ENCODE measurements at places on chromosomes 4 and X.

DNA sequence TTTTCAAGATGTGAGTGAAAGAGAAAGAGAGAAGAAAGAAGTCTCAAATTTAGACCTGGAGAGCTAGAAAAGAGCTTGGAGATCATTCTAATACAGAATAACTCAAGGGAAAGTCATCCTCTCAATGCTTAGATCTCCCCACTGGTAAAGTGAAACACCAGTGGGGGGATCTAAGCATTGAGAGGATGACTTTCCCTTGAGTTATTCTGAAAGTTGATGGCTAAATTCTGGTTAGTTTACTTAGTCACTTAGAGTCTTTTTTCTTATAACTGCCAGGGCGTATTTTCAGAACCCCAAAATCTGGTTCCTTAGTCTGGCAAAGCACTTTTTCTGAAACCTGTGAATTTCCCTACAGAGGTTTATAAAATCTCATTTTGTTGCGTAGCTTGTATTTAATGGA lies 198.6 kb downstream of the ARHGAP24 start:
- no peak for DNase-seq

- no peak for DNase-seq
These were observed 594.2 kb downstream of the STPG2 start for GRCh38 chr4:97548943-97549583.

DNA sequence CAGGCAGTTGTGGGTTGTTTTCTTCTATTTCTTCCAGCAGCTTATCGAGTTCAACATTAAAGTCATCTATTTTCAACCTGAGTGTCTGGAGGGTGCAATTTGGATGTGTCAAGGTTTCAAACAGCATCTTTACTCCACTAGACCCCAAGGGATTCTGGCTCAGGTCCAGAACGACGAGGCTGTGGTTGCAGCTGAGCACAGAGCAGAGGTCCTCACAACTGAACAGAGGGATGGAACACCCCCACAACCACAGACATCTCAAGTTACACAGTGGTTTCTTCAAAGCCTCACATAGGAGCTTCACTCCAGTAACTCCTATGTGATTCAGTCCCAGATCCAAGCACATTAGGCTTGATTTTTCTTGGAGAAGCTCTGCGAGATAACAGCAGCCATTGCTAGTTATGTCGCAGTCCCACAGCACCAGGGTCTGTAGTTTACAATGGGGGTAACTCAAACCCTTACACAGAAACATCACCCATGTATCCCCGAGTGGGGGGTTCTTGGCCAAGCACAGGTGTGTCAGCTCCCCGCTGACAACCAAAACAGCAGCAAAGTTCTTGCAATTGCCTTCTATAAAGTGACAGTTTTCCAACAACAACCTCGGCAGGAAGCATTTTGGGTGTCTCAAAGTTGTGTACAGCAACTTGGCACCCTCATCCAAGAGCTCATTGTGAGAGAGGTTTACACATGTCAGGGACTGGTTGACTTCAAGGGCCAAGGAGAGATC lies 2.8 kb downstream of the NLRP2B start:
- DNase-seq: no peak

DNA sequence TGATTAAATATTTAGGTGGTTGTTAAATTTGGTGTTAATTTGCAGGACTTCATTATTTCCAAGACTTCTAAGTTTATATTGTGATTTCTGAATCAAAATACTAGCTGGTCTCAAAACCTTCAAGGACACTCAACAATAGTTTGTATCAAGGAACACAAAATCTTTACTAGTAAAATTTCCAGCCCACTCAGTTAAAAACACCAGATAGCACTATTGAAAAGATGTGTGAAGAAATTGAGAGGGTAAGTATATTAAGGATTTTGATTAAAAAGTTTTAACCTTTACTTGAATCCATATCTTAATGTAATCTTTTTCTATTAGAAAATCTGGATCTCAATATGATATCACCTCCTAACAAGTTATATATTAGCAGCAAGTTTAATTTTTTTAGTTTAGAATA lies 89.3 kb upstream of the UGT8 start:
- DNase-seq: no peak

GRCh38 chr4:26879805-26880204 lies 19.2 kb downstream of the STIM2 start:
- DNase-seq: no peak

DNA sequence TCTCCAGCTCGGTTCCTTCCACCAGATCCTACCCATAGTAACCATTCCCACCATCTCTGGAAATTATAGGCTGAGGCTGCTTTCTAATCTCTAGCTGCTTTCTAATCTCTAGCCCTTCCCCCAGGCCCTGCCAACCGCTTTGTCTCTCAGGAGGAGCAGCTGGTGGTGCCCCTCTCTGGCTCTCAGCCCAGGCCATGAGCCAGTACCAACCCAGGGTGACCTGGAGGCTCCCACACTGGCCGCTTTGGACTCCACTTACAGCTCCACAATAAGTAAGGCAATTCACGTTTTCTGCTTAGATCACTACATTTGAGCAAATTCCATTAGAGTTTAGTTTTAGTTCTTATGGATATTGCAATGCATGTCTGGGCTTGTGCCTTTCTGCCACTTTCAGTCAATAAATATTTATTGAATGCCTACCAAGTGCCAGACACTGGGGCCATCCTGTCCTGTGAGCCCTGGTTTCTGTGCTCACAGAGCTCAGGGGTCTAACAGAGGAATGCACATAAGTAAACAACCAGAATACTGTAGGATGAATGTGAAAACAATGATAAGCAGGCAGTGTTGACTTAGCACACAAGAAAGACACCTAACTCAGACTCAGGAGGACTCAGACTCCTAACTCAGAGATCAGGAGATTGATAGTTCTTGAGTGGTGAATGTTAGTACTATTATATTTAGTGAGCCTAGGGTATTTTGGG lies 38.9 kb downstream of the SMC1A start:
- no peak for DNase-seq

DNA sequence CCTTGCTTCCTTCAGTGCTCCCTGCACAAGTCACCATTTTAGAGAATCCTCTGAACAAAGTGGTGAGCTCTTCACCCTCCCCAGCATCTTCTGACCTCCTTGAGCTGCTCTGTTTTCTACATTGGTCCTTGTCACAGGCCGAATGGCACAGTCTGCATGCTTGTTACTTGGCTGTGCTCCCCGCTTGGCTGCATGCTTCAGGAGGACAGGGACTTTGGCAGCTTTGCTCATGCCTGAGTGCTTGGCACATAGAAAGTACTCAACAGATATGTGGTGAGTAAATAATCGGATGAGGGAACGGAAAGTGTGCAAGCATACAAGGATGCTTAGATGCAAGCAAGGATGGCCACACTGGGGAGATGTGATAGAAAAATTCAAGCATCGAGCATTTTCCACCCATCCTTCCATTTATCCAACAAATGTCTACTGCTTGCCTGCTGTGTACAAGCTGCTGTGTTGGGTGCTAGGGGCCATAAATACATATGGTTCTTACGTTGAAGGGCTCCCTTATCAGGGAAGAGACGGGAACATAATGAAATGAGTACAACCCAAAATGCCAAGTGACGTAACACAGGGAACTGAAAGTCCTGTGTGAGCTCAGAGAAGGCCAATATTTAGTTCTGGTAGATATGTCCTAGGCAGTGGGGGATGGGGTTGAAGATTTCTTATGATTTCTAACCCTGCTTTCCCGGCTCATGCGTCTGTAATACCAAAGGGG lies 31.2 kb downstream of the SLC2A9 start:
- DNase-seq: no peak

GRCh38 chr4:12053556-12053955 lies 624.9 kb upstream of the HS3ST1 start:
- no peak for DNase-seq

DNA sequence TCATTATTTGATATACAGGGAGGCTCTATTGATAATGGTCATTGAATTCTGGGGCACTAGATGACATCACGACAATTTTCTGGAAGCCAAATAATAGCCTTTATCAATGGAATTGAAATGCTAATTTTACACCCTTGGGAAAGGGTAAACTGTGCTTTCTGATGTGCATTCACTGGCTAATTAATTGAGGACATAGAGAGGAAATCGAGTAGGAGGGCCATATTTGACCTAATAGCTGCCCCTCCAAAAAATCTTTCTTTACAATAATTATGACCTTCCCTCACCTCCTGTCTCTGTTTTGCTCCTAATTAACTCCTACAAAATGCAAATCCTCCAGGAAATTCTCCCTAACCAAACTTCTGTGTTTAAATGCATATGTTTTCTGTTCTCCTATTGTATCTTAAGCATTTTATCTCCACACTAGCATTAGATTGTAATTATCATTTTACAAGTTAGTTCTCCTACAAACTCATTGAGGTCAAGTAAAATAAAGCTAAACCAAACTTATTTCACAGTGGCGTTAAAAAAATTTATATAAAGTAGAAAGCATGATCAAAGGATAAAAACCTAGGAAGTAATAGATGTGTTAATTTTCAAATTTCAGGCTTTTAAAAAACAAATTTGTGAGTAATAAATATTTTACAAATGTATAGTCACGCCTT lies 1414.0 kb upstream of the AGA start:
- no peak for DNase-seq

GRCh38 chr4:168724686-168725411 lies 228.0 kb downstream of the PALLD start:
- peak; percentile 73 for DNase-seq

DNA sequence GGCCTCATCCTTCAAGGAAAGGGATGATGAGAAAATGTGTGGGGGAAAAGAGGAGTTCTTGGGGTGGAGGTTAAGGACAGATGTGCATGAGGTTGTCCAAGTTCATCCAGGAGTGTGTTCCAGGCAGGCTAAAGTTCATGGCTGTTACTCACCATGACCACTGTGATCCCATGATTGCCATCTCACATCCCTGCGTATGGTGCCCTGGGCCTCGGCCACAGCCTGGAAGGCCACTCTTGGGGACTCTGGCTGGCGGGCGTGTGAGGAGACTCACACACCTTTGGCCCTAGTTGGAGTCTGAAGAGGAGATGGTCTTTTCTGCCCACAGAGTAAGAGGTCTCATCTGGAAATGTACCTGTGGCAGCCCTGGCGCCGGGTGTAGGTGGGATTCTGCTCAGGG lies 7.4 kb upstream of the LOC101059915 start:
- no peak for DNase-seq

GRCh38 chr4:147941373-147941772 lies 209.5 kb downstream of the ARHGAP10 start:
- DNase-seq: no peak

- DNase-seq: no peak
These were observed 460.3 kb downstream of the SPRY1 start for GRCh38 chr4:123856689-123857545.

GRCh38 chr4:165209796-165210195 lies 2.4 kb downstream of the KLHL2 start:
- DNase-seq: no peak

GRCh38 chr4:175813821-175814220 lies 1.8 kb upstream of the GPM6A start:
- DNase-seq: no peak

DNA sequence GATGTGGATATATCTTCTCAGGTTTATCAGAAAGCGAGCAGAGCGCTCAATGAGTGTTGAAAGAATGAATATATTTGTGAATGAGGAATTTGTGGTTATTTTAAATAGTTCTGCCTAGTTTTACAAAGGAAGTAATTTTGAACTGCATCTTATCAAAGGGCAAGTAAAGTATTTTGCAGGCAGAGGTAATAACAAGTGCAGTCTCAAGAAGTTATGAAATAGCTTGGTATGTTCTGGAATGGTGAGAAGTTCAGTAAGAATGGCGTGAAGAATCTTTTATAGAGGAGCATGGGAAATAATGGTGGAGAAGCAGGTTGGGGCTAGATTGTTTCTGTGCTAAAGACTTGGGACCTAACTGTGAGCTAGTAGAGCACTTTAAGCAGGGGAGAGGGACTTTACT lies 10.9 kb downstream of the TMA16 start:
- DNase-seq: no peak

DNA sequence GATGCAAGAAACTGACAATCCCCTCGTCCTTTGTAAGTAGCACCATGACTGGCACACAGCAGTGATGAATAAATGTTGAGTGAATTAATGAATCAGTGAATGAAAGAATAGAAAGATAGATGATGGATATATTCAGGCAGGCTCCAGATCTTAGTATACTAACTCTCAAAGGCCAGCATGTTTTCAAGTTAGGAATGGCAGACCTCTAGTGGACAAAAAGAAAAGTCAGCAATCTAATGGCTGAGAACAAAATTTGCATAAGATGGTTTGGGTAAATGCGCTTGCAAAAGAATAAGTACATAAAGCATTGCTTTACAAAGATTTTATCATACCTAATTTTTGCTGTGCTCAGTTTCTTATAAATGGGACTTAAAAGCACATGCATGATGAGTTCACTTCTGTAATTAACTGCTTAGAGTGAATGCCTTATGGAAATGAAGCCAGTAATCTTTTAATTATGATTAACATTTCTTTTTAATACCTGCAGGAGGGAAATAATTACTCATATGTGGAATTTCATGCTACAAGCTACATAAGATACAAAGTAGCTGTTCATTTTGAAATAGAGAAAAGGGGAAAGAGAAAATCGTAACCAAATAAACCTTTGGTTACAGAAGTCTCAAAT lies 126.9 kb upstream of the GPRIN3 start:
- DNase-seq: no peak

- DNase-seq: peak; percentile 9
These were observed 325.0 kb downstream of the ARHGAP10 start for GRCh38 chr4:148056879-148057278.

- DNase-seq: no peak
These were observed 17.0 kb downstream of the SDAD1 start for GRCh38 chr4:75973766-75974165.

- DNase-seq: peak; percentile 71
These were observed 429.1 kb upstream of the INTU start for GRCh38 chr4:127203562-127204200.

GRCh38 chr4:75490155-75490554 lies 24.0 kb downstream of the RCHY1 start:
- no peak for DNase-seq

- DNase-seq: no peak
These were observed at the start of gene PNMA3 for GRCh38 chrX:153055871-153056749. TSS of gene PNMA3 (plus strand) at chrX:153056470. CDS start at chrX:153057056, 586 bp downstream.

DNA sequence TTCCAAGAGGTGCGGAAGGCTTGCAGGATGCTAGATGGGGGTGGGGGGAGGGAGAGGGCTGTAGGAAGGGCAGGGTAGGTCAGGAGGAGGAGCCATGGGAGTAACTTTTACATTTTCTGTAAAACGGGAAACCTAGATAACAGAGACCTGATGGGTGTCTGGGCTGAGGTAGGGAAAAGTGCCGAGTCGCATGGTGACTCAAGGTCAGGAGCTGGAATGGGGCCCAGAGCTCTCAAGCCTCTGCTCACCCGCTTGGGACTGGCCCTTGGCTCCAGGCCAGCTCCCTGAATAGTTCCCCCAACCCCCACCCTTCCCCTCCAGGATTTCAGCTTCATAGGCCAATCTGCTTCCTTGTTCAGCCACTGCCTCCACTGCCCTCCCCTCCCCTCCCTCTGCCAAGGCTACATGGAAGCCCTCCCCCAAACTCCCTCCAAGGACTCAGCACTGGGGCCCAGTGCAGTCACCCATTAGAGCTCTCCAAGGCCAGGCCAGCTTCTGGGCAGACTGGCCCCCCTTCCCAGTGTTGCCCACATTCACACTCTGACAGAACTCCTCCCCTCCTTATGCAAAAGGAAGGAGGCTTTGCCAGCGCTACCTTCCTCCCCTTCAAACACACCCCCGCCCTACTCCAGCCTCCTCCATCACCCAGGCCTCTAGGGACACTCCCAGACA lies 43.6 kb downstream of the TSC22D3 start:
- no peak for DNase-seq

- no peak for DNase-seq
These were observed 134.3 kb downstream of the TEX11 start for GRCh38 chrX:70774223-70774622.

All from fibroblast of skin of left biceps (primary cell).